ENCODE measurements at places on chromosomes 7 and 10. TPM values are rescaled to one million over a fixed set of nuclear protein-coding genes. Genes with fewer than 3 reads are reported as not detected.

DNA sequence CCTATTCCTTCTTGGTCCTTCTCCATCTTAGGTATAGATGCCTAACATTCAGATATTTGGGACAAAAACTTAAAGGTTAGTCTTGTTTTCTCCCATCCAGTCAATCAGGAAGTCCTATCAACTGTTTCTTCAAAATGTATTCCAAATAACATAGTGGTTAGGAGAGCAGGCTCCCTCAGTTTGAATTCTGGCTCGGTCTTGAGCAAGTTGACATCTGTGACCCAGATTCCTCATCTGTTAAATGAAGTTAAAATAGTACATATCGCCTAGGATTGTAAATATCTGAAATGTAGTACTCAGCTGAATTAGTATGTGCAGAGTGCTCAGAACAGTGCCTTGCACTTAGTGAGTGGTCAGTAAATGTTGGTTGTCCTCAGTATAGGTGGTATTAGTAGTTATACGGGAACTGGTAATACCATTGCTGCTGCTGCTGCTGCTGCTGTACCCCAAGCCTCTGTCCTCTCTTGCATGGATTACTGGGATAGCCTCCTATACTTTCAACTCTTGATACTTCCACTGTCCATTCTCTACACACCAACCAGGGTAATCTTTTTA is 58.6 kb downstream of the RALA start:
- no peak for DNase-seq

- DNase-seq: no peak
Measured at GRCh38 chr10:30493609-30494530, 59.9 kb downstream of the MAP3K8 start.

- no peak for DNase-seq
Measured at GRCh38 chr7:155574556-155575290, 28.4 kb upstream of the CNPY1 start.

- no peak for DNase-seq
Measured at GRCh38 chr10:80203835-80204676, 1.3 kb downstream of the ANXA11 start.

- DNase-seq: no peak
Measured at GRCh38 chr7:82263920-82264782, 179.4 kb downstream of the CACNA2D1 start.

Gene FASTK
- polyA plus RNA-seq: 55.6 TPM

Gene ASL
- 8.6 TPM for polyA plus RNA-seq
